Activated CD4-positive, alpha-beta T cell treated with anti-CD3 and anti-CD28 coated beads, Interleukin-2, amount 50 U/mL, for 4 hours (primary cell): ENCODE measurements at places on chromosomes 1 and 21.

DNA sequence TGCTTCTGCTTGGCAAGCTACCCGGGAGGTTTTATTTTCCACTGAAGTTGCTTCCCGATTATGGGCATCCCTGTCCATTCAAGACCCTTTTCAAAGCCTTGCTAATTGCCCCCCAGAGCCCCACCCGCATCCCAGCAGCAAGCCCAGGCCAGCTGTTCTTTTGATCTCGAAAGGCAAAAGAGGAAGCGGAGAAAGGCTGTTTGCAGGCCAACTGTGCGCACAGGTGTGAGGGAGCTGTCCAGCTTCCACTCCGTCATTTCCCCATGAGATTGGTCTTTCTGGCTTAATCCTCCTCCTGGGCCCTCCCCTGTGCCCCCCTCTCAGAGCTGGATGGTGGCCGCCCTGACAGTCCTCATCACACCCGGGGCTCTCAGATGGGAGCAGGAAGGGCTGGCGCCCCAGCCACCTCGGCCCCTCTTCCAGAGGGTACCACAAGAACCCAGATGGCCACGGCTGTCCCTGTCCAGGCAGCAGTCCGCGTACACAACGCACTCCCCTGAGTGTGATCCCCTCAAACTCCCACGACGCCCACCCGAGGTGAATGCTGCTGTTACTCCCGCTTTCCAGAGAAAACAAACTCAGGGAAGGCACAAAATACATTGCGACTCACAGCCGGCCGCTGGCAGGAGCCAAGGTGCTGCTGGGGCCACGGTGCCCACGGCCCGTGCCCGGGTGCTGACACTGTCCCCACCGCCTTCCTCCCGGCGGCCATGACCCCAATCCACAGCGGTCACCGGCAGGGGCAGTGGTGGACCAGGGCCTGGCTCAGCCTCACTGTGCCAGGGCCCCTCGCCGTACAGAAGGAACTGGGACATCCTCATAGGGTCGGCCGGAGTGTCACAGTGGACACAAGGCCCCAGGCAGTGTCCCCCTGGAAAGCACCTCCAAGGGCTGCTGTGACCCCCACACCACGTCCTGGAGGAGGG lies 121.9 kb downstream of the CRYAA start:
- DNase-seq = no peak

DNA sequence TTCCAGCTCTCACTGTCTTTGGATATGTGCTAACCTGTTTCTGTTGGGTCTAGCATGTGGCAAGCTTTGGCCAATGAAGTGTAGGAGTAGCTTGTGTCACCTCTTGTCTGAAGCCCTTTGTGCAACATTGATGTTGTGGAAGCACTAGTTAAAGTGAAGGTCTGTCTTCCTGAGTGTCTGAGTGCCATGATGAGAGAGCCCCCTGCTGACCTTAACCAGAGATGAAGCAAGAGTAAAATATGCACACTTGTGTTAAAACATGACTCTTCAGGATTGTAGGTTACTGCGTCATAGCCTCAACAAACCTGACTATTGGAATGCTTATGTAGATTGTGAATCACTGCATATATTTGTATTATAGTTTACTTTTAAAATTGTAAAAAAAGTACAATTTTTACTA lies 103.7 kb downstream of the NCAM2 start:
- DNase-seq = no peak

DNA sequence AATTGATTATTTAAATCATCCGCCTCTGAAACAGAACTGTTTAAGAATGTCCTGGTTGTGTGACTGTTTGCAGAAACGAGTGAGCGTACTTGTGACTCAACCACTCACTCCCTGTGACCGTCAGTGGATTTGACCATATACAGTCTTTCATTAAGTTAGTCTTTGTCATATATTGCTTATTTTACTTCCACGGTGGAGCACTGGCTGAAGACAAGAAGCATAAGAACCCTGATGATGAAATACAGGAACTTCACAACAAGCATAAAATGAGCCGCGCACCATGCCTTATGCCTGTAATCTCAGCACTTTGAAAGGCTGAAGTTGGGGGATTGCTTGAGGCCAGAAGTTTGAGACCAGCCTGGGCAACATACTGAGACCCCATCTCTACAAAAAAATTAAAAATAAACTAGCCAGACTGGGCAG lies 194.0 kb downstream of the TOMM20 start:
- DNase-seq = no peak

GRCh38 chr1:78043436-78043835 lies 2.3 kb upstream of the GIPC2 start:
- no peak for DNase-seq

GRCh38 chr1:205032508-205032907 lies 10.5 kb upstream of the CNTN2 start:
- no peak for DNase-seq

GRCh38 chr1:153277852-153278251 lies 18.4 kb downstream of the LORICRIN start:
- DNase-seq = peak; percentile 34

DNA sequence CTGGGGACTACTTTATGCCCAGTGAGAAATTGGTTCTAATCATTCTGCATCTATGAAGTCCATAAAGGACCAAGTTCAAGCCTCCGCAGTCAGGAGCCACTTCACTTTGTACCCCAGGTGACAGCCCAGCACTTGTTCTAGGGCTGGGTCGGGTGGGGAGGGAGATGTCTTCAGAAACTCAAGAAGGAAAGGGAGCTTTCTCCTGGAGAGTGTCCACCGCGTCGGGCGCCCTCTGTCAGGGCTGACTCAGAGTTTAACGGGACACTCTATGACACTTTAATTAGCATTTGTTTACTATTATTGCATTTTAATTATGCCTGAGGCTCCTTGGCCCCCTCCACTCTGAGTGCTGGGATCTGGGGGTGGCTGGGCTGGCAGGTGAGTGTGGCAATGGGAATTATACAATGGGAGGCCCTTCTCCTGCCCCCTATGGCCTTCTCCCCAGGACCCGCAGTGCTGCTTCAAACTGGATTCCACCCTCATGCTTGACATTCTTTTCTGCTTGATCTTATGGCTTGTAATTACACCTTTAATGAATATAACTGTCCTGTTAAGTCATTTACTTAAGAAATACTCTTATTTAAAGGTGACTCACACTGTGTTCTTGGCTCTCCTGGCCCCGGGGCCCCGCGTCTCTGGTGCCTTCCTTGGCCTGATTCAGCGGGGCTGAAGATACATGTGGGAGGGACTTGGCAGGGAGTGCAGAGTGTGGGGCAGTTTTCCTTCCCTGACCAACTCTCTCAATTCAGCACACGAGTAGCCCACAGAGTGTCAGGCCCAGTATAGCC lies 136.6 kb downstream of the PLXNA2 start:
- DNase-seq = no peak

GRCh38 chr1:62208087-62208486 lies 13.4 kb downstream of the L1TD1 start:
- no peak for DNase-seq

DNA sequence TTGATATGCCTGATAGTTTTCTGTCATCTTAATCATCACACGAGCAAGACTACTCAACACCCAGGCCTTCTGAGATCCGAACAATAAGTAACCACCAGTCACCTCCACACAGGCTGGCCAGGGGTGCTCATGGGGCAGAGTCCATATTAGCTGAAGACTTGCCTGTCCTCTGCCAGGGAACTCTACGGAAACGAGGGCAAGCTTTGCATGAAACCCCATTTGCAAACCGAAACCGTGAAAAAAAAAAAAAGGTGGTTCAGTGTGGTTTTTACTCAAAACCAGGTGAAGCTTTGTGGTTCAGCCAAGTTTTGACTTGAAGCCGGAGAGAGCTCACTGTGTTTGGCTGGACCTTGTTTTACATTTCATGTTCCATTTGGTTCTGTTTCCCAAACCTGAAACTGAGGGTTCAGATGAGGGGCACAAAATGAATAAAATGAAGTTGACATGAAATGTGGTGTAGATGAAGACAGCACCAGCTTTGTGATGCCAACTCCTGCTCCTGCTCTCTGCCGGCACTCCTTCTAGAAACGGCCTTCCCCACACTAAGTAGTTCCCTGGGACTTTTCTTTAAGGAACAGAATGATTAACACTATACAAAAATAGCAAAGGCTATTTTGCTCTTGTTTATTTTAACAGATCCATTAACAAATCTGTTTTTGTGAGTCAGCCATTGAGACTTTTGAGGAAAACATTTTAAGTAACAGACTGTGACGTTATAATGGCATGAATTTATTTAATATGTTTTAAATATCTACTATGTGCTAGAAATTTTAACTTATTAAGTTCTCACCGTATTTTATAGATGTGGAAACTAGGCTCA lies 74.7 kb downstream of the RUNX1 start:
- DNase-seq = peak; percentile 21

GRCh38 chr1:230158415-230159291 lies 91.6 kb downstream of the GALNT2 start:
- no peak for DNase-seq

GRCh38 chr1:243471026-243471685 lies 215.3 kb downstream of the SDCCAG8 start:
- no peak for DNase-seq

DNA sequence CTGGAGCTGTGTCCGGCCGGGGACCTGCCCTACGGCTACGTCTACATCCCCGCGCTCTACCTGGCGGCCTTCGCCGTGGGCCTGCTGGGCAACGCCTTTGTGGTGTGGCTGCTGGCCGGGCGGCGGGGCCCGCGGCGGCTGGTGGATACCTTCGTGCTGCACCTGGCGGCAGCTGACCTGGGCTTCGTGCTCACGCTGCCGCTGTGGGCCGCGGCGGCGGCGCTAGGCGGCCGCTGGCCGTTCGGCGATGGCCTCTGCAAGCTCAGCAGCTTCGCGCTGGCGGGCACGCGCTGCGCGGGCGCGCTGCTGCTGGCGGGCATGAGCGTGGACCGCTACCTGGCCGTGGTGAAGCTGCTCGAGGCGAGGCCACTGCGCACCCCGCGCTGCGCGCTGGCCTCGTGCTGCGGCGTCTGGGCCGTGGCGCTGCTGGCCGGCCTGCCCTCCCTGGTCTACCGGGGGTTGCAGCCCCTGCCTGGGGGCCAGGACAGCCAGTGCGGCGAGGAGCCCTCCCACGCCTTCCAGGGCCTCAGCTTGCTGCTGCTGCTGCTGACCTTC lies 412 bp downstream of the GPR25 start:
- DNase-seq = no peak

GRCh38 chr1:26856181-26856580 lies 6.8 kb upstream of the SFN start:
- DNase-seq = no peak

- no peak for DNase-seq
Measured at GRCh38 chr1:59063501-59063900, 233.4 kb upstream of the FGGY start.

GRCh38 chr1:114482585-114482984 lies 28.4 kb downstream of the TRIM33 start:
- no peak for DNase-seq

- no peak for DNase-seq
Measured at GRCh38 chr1:211511947-211512346, 20.0 kb upstream of the RD3 start.

GRCh38 chr1:32014199-32014947 lies 705 bp downstream of the KHDRBS1 start:
- peak; percentile 16 for DNase-seq

DNA sequence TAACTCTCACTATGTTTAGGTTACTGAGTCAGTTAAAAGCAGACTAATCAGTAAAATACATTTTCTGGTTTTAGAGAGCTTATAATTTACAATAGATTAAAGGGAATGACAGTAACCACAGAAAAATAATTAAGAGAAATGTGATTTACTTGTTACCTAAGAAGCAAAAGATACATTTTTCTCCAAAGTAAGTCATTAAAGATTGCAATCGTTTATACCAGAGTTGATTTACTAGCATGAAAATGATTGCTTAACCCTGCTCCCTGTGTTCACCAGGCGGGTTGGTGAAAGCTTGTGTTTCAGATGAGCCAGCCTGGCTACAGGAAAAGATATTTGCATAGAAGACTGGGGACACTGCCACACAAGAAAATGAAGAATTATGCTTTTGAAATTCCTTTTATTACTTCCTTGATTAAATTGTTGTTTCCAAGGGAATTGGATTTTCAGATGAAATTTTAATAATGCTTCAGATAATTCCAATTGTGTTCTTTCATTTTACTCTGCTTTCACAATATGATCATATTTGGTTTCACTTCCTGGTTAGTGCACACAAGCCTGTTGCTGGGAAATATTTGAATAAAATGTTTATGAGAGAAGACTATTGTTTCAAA lies 27.9 kb downstream of the LRRC8B start:
- no peak for DNase-seq

GRCh38 chr1:67717876-67718275 lies 32.9 kb downstream of the GADD45A start:
- DNase-seq = no peak

GRCh38 chr1:84750110-84750730 lies 60.0 kb upstream of the SSX2IP start:
- no peak for DNase-seq

GRCh38 chr1:69985901-69986439 lies 219.4 kb downstream of the LRRC40 start:
- no peak for DNase-seq

- peak; percentile 53 for DNase-seq
Measured at GRCh38 chr1:156848461-156849150, 10.3 kb downstream of the INSRR start.

DNA sequence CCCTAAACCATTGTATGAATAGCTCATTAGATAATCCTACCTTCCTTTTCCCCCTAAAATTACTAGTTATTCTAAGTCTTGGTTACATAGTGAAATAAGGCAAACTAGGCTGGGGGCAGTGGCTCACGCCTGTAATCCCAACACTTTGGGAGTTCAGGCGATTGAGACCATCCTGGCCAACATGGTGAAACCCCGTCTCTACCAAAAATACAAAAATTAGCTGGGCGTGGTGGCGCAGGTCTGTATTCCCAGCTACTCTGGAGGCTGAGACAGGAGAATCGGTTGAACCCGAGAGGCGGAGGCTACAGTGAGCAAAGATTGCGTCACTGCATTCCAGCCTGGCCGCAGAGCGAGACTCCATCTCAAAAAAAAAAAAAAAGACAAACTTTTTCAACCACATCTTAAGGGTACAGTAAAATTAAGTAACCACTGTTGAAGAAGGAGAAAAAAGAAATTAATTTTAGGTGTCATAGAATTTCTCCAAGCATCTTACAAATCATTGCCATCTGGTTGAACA lies 108.5 kb downstream of the DENND1B start:
- no peak for DNase-seq

DNA sequence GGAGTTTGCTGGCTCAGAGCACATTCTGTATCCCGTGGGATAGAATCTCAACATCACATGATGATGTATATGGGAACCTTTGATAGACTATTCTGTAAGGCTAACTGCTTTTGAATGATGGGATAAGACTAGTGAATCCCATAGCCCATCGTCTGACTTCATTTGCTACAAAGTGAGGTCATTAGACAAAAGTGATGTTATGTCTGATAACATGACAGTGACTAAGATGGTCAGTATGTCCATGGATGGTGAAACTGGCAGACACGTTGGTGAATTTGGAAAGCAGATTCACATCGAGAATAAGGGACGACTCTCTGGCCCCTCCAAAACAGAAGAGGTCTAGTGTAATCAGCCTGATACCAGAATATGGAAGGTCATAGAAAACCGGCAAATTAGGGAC lies 108.4 kb downstream of the HHAT start:
- DNase-seq = no peak

DNA sequence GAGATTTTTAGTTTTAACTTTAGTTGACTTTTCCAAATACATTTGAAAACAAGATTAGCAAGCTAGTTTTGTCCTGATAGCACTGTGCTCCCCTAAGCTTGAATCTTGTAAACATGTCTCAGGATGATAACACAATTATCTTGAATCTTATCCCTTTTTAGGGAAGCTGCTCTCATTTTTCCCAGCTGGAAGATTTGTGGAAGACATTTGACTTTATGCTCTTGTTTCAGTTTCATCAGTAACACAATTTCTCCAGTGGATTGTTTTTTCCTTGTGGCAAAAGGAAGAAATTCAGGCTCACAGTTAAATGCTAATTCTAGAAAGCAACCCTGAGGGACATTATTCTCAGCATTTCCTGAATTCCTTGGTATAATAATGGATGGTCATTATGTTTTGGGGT lies 88.8 kb downstream of the CDC7 start:
- DNase-seq = no peak
